GM04503 (cell line): ENCODE measurements at places on chromosomes 1 and 21.

- DNase-seq, result peak; percentile 67
Observed at GRCh38 chr1:89974696-89975470, 20.0 kb upstream of the ZNF326 start.

DNA sequence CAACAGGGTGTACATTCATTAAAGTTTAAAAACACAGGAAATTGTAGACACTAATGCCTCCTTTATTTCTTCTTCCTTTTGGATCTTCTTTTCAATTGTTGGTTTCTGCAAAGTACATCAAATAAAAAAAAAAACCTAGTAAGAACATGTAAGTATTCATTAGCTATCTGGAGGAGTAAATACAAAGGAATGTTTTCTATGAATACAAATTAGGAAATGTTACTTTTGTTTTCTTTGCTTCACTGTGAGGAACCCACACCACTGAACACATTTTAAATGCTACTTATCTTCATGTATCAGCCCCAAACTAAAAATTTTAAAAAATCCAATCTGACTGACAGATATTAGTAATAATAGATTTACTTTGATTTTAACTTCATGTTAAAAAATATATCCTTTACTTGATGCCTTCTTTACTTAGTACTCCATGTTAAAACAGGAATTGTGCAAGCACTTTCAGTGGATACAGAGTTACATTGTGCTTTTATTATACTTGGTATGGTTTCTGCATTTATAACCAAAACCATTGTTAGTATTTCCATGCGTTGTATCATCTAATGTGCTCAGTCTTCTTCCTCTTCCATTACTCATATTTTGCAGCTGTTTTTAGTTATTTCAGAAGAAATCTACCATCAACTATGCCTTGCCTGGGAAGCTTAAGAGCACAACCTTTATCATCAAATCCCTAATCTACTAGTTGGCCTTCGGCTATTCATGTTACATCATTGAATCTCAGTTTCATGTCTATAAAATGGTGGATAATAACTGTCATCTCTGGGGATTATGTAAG lies 236.9 kb upstream of the DPYD start:
- DNase-seq, result no peak

GRCh38 chr1:246067432-246068216 lies 439.5 kb downstream of the SMYD3 start:
- no peak for DNase-seq

GRCh38 chr1:240709676-240710075 lies 97.7 kb upstream of the GREM2 start:
- DNase-seq, result no peak

DNA sequence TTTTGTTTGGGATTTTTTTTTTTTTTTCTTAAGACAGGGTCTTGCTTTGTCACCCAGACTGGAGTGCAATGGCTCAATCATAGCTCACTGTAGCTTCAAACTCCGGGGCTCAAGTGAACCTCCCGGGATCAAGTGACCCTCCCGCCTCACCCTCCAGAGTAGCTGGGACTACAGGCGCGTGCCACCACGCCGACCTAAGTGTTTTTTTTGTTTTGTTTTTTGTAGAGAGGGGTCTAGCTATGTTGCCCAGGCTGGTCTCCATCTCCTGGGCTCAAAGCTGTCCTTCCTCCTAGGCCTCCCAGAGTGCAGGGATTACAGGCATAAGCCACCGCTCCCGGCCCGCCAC lies 776 bp downstream of the HLCS start:
- DNase-seq, result no peak

DNA sequence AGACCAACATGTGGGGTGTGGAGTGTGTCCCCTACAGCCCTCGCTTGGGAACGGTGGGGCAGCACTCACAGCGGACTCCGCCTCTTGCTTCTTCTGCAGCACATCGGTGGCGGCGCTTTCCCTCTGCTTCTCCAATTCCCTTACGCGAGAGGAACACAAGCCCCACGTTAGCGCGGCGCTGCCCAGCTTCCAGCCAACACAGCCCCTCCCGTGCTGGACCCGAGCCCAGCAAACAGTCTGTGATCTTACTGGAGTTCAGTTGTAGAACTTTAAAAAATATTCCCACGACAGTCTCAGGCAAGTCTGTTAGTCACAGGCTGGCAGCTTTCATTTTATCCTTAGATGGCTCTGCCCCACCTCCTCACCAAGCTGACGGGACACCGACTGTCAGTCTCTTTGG lies 13.6 kb downstream of the THAP3 start:
- DNase-seq, result peak; percentile 20

GRCh38 chr1:98496256-98496995 lies 165.1 kb upstream of the SNX7 start:
- peak; percentile 6 for DNase-seq
